ENCODE measurements at places on chromosomes 16 and 17.

DNA sequence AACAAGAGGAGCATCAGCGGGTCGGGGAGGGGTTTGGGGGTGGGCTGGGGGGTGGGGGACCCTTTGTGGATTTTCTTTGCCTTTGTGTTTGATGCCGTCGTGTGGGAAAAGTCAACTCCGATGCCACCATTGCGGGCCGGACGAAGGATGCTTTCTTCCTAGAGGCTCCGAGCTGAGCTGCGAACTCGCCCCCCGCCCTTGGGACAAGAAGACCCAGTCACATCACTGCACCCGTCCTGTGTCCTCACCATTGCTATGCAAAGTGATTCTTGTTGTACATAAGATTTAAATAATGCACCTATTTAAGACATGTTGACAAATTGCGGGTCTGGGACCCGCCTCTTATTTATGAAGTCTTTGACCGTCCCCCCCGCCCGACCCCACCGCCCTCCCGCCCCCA lies 69.0 kb upstream of the PLCG2 start:
- no peak for DNase-seq

DNA sequence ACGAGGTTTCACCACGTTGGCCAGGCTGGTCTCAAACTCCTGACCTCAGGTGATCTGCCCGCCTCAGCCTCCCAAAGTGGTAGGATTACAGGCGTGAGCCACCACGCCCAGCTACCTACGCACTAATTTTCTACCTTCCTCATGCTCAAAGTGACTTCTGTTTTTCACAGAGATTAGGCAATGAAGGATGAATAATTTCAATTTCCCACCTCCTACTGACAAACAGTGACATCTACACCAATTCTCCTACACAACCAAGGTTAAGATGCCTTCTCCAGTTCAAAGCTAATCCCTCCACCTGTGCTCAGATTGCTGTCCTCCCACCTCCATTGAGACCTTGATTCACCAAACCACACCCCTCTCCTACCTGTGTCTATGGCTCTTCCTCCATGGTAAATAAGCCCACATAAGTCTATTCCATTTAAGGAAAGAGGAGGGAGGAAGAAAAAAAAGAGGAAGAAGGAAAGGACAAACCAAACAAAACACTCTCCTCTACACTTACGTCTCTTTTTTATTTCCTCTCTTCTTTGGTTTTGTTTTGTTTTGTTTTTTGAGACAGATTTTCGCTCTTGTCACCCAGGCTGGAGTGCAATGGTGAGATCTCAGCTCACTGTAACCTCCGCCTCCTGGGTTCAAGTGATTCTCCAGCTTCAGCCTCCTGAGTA lies 5.5 kb upstream of the MED11 start:
- no peak for DNase-seq

GRCh38 chr17:39074676-39075075 lies 76.8 kb downstream of the PLXDC1 start:
- DNase-seq, result no peak

DNA sequence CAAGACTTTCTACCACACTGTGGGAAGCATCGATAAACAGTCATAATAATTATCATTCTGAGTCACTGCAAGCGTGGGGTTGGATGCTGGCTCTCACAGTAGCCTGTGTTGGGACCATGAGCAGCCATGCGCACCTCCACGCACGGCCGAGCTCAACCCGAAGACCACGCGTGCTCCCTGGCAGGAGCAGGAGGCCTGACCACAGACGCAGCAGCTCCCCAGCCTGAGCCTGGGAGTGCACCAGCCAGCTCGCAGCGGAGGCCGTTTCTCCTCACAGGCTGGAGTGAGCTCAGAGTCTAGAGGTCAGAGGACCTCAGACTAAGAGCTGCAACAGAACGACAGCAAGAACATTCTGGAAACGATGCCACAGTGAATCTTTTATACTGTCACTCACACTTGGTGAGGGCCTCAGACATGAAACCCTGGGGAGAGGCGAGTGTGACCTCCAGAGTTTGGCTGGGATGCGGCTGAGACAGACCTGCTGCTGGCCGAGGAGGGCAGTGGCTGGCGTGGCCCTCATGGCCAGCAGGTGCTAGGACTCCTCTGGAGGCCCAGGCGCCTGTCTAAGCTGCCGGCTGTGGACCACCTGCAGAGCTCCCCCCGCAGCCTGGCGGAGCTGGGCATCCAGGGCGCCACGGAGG lies 6.0 kb downstream of the NDUFAF8 start:
- no peak for DNase-seq

DNA sequence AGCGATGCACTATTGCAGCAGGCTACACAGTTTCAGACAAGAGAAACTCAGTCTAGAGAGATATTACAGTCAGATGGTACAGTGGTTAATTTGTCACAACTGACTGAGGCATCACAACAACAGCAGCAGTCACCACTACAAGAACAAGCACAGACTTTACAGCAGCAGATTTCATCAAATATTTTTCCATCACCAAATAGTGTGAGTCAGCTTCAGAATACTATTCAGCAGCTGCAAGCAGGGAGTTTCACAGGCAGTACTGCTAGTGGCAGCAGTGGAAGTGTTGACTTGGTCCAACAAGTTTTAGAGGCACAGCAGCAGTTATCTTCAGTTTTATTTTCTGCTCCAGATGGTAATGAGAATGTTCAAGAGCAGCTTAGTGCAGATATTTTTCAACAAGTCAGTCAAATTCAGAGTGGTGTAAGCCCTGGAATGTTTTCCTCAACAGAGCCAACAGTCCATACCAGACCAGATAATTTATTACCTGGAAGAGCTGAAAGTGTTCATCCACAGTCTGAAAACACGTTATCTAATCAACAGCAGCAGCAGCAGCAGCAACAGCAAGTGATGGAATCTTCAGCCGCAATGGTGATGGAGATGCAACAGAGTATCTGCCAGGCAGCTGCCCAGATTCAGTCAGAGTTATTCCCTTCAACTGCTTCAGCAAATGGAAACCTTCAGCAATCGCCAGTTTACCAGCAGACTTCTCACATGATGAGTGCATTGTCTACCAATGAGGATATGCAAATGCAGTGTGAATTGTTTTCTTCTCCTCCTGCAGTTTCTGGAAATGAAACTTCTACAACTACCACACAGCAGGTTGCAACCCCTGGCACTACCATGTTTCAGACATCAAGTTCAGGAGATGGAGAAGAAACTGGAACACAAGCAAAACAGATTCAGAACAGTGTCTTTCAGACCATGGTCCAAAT lies 34.1 kb downstream of the NQO1 start:
- DNase-seq, result no peak

GRCh38 chr16:85931596-85932402 lies 32.8 kb downstream of the IRF8 start:
- no peak for DNase-seq

GRCh38 chr17:14323522-14323981 lies 22.7 kb downstream of the HS3ST3B1 start:
- DNase-seq, result no peak

- no peak for DNase-seq
These were observed 31.1 kb downstream of the TRPV2 start for GRCh38 chr17:16446338-16446983.

All from NCI-H1105 (cell line).